ENCODE measurements at places on chromosomes 2 and 18.

DNA sequence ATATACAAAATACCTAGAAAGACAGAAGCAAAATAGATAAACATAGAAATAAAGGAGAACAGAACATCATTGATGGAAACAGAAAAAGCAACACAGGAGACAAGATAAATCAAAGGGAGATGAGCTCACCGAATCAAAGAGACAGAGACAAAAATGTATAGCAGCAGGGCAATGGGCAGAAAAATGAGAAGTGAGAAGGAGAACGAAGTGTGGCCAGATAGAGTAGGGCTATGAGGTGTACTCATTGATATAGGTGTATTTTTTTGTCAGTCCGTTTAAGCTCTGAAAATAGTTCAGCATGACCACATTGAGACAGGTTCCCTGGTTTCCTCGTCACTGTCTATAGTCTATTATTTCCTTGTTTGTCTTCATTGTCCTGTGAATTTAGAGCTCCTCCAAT lies 55.1 kb downstream of the SP100 start:
- no peak for DNase-seq

- no peak for DNase-seq
These were observed 180.6 kb downstream of the MTX2 start for GRCh38 chr2:176449852-176450251.

GRCh38 chr2:212530373-212530772 lies 8.2 kb downstream of the ERBB4 start:
- no peak for DNase-seq

- no peak for DNase-seq
These were observed 58.7 kb downstream of the IL1RL2 start for GRCh38 chr2:102245266-102246151.

DNA sequence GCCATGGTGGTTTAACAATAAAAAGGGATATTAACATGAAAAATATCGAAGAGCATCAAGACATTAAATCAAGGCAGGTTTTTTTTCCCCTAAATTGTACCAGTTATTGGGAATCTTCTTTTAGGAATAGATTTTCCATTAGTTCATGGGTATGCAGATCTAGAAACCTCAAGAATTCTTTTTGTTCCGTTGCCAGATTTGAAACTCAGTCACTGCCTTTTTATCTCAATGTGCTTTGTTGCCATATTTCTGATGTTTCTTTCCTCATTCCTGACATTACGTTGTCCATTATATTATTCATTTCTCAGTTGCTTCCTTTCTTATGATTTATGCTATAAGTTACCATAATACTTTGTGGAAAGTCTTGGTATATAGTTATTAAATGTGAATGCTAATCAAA lies 162.2 kb downstream of the CD226 start:
- no peak for DNase-seq

DNA sequence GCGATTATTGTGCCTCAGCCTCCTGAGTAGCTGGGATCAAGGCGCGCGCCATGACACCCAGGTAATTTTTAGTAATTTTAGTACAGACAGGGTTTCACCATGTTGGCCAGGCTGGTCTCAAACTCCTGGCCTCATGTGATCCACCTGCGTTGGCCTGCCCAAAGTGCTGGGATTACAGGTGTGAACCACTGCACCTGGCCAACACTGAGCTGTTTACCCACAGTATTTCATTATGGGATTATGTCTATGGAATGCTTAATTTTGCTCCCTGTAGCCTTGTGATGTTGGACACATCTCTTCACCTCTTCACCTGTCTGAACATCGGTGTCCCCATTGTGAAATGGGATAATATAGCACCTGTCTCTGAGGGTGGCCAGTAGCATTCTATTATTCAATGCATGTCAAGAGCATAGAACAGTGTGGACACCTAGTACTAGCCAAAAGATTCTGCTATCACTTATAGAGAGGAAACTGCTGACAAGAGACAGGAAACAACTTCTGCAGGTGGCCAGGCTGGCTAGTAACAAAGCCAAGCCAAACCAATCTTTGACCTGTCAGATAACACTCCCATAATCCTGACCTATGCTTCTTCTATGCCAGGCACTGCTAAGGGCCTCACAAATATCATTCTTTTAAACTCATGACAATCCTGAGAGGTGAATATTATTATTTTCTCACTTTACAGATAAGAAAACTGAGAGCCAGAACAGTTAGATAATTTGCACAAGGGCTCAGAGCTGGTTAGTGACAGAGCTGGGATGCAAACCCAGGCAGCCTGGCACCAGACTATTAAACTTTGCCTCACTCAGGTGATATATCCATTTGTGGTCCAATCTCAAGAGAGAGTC lies 29.4 kb upstream of the REEP1 start:
- DNase-seq = no peak

GRCh38 chr2:79715338-79715737 lies 202.5 kb downstream of the CTNNA2 start:
- DNase-seq = no peak

DNA sequence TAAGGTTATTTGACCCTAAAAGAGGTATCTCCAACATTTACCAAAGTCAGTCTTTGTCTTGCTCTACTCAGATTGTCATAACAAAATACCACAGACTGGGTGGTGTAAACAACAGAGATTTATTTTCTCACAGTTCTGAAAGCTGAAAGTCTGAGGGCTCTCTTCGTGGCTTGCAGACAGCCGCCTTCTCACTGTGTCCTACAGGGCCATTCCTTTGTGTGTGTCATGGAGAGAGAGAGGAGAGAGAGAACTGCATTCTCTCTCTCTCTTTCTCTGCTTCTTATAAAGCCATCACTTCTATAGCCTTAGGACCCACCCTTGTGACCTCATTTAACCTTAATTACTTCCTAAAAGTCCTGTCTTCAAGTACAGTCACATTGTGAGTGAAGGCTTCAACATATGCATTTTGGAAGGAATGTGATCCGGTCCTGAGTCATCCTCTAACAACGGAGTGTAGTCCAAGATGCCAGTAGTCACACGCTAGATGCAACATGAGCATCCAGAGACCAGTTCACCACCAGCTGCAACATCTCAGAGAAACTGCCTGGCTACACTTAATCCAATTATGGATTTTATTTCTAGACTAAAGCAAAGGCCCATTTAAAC lies 130.2 kb downstream of the CD226 start:
- DNase-seq = no peak

- peak; percentile 92 for DNase-seq
These were observed at the start of gene SUCLG1 for GRCh38 chr2:84459018-84459943. SUCLG1 (minus strand) TSS chr2:84459280; CDS start chr2:84459269, 11 bp downstream.

DNA sequence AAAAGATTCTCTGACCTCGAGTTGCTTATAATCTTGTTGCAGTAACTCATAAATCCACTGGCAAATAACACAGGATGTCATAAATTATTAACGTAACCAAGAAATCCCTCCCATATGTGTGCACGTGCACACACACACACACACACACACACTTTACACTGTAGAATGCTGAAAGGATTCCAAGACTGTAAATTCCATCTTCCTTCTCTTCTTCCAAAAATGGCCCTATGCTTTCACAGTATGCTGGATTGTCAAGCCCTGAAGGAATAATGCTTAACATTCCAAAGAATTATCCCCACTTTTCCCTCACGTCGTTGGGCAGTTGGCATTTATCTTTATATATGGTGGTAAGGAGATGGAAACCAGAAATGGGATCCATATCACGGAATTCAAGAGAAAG lies 117.5 kb upstream of the CRIM1 start:
- DNase-seq = no peak

- DNase-seq = no peak
These were observed 11.2 kb upstream of the PROM2 start for GRCh38 chr2:95262896-95263542.
